ENCODE measurements at places on chromosomes 11 and 22. TPM values are rescaled to one million over a fixed set of nuclear protein-coding genes. Genes with fewer than 3 reads are reported as not detected.

SCGB1C1 gene
- total RNA-seq: not detected

PANX3 gene
- not detected for total RNA-seq

DNA sequence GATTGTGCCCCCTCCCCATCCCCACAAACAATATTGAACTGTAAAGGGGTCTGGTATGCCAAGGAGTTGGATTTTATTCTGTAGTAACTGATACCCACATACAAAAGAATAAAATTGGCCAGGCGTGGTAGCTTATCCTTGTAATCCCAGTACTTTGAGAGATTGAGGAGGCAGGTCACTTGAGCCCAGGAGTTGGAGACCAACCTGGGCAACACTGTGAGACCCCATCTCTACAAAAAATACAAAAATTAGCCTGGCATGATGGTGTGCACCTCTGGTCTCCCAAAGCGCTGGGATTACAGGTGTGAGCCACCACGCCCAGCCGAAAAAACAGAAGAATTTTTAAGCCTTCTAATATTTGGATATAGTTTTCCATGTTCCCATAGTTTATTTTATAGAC is 4.2 kb upstream of the GLB1L3 start:
- DNase-seq: no peak
- H3K36me3 ChIP-seq: no peaks in the 10 kb centered on the region
- no peaks in the 10 kb centered on the region for H3K27me3 ChIP-seq
- H3K4me1 ChIP-seq: no peaks in the 10 kb centered on the region
- no peak overlapping the region for H3K4me3 ChIP-seq

DNA sequence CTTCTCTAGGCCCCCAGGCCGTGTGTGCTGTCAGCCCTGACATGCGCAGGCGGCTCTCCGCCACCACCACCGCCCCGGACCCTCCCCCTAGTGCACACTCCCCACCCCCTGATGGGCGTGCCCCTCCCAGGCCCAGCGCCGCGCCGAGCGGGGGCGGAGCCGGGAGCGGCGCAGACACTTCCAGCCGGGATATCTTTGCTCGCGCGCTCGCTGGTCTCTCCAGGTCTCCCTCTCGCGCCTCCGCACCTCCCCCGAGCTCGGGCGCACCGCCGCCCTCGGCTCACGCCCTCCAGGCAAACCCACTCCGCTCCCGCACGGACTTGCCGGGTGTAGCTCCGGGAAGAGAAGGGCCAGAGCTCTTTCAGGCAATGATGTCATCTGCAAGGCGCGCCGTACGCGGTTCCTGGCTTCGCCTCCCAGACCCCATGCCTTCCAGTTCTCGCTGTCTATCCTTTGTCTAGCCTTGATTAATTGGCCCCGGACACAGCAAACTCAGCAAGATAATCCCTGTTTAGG is at the start of gene SCN3B:
SCN3B (minus strand) TSS at position 59 of the 516 bp plus-strand sequence. CDS start 823 bp downstream, outside the sequence.
- H3K27ac ChIP-seq: no peak within 1 kb of the TSS
- no peaks in the 10 kb centered on the region for H3K36me3 ChIP-seq
- no peaks in the 10 kb centered on the region for H3K4me1 ChIP-seq
- H3K4me3 ChIP-seq: no peak within 1 kb of the TSS

GRCh38 chr11:44267750-44268613 is 42.0 kb downstream of the ALX4 start:
- H3K27ac ChIP-seq: no peak overlapping the region
- no peaks in the 10 kb centered on the region for H3K4me1 ChIP-seq
- H3K27me3 ChIP-seq: no peaks in the 10 kb centered on the region

GRCh38 chr11:71129624-71130023 is 122.8 kb downstream of the SHANK2 start:
- no peaks in the 10 kb centered on the region for H3K27me3 ChIP-seq
- H3K36me3 ChIP-seq: no peaks in the 10 kb centered on the region
- no peak overlapping the region for H3K4me3 ChIP-seq
- no peak for DNase-seq
- H3K4me1 ChIP-seq: no peaks in the 10 kb centered on the region
- H3K27ac ChIP-seq: no peak overlapping the region

DNA sequence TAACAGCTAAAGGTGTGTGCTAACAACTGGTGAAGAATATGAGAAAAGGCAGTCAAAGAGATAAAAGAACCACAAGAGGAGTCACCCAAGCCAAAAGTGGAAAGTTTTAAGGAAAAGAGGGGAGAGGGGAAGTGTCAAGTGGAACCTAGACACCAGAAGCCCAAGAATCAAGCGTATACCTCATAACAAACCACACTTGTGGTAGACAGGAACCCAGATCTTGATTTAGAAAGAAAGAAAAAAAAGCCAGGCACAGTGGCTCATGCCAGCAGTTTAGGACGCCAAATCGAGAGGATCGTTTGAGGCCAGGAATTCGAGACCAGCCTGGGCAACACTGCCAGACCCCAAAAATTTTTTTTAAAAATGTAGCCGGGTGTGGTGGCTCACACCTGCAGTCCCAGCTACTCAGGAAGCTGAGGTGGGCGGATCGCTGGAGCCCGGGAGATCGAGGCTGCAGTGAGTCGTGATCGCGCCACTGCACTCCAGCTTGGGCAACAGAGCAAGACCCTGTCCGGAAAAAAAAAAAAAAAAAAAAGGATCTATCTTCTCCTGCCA is 877 bp downstream of the SLC25A17 start:
- peaks cover 34% of the 10 kb centered on the region for H3K4me1 ChIP-seq
- peaks cover 17% of the 10 kb centered on the region for H3K36me3 ChIP-seq
- H3K27me3 ChIP-seq: no peaks in the 10 kb centered on the region
- peak overlapping the region; percentile 56 for H3K27ac ChIP-seq
- peak overlapping the region; percentile 99 for H3K4me3 ChIP-seq
- no peak for DNase-seq

- no peaks in the 10 kb centered on the region for H3K27me3 ChIP-seq
- H3K4me1 ChIP-seq: no peaks in the 10 kb centered on the region
- H3K4me3 ChIP-seq: no peak overlapping the region
- no peak overlapping the region for H3K27ac ChIP-seq
- no peak for DNase-seq
Measured at GRCh38 chr11:61011950-61012736, 40.7 kb downstream of the CD6 start.

DNA sequence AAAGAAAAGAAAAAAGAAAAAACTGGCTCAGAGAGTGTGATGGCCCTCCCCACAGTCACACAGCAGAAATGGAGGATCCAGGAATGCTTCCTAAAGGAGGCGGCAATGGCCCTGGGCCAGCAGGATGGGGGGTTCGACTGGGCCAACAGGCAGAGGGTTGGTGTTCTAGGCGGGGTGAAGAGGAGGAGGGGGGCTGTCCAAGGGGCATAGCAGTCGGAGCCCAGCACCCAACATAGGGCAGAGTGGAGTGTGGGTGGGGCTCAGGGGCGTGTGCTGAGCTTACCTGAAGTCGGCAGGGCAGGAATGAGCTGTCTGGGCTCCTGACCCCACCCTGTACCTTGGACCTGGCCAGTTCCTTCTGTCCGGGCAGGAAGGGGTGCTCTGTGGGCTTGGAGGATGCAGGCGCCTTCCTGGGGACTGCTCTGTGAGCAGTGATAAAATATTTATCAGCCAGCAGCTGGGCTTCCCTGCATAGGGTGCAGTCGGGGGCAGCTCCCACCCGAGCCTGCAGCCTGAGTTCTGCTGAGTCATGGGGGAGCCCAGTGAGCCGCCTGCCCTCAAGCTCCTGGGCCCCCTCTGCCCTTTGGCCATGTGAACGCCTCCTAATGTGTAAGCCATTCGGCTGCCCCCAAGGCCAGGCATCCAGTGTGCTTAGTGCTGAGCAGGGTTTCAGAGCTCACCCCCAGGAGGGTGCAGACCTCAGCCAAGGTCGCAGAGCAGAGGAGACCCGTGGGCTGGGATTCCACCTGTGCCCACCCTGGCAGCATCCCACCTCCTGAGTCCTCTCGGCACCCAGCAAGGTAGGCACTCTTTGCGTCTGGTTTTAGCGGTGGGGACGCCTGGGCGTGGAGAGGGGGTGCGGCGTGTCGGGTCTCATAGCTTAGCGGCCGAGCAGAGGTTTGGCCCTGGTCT is 25.3 kb upstream of the PRR5 start:
- H3K36me3 ChIP-seq: no peaks in the 10 kb centered on the region
- H3K27me3 ChIP-seq: no peaks in the 10 kb centered on the region
- no peaks in the 10 kb centered on the region for H3K4me1 ChIP-seq

GRCh38 chr11:33696411-33696810 is 4.2 kb downstream of the C11orf91 start:
- H3K27ac ChIP-seq: no peak overlapping the region
- DNase-seq: no peak
- peaks cover 4% of the 10 kb centered on the region for H3K27me3 ChIP-seq
- peaks cover 6% of the 10 kb centered on the region for H3K4me1 ChIP-seq

DNA sequence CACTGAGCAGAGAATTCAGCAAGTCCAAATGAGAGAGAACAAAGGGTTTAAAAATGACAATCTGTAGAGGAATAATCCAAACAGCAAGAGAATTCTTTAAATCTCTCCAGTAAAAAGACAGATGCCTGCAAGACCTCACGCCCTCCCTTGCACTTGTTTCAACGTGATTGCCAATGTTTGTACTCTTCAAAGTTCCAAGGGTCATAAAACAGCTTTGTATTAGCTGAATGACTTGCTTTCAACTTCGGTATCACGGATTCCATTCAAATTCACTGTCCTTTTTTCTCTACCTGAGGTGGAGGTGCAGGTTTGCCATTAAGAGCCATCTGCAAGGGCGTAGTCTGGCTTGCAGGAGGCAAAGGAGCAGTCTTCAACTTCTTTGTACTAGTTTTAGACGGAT is 41.1 kb upstream of the CHRNA10 start:
- H3K4me3 ChIP-seq: no peak overlapping the region
- H3K4me1 ChIP-seq: no peaks in the 10 kb centered on the region
- H3K27me3 ChIP-seq: no peaks in the 10 kb centered on the region
- no peak for DNase-seq

GRCh38 chr11:116698080-116698479 is 74.7 kb downstream of the BUD13 start:
- H3K27me3 ChIP-seq: no peaks in the 10 kb centered on the region
- no peak for DNase-seq
- H3K4me1 ChIP-seq: no peaks in the 10 kb centered on the region
- no peaks in the 10 kb centered on the region for H3K36me3 ChIP-seq
- H3K27ac ChIP-seq: no peak overlapping the region

- H3K36me3 ChIP-seq: peaks cover 38% of the 10 kb centered on the region
- no peaks in the 10 kb centered on the region for H3K4me1 ChIP-seq
- no peak overlapping the region for H3K4me3 ChIP-seq
Measured at GRCh38 chr11:72665911-72666472, 8.2 kb downstream of the PDE2A start.

GRCh38 chr11:61697078-61697502 is 16.9 kb downstream of the DAGLA start:
- no peak overlapping the region for H3K4me3 ChIP-seq
- no peaks in the 10 kb centered on the region for H3K36me3 ChIP-seq
- no peaks in the 10 kb centered on the region for H3K4me1 ChIP-seq
- DNase-seq: no peak
- no peaks in the 10 kb centered on the region for H3K27me3 ChIP-seq

DNA sequence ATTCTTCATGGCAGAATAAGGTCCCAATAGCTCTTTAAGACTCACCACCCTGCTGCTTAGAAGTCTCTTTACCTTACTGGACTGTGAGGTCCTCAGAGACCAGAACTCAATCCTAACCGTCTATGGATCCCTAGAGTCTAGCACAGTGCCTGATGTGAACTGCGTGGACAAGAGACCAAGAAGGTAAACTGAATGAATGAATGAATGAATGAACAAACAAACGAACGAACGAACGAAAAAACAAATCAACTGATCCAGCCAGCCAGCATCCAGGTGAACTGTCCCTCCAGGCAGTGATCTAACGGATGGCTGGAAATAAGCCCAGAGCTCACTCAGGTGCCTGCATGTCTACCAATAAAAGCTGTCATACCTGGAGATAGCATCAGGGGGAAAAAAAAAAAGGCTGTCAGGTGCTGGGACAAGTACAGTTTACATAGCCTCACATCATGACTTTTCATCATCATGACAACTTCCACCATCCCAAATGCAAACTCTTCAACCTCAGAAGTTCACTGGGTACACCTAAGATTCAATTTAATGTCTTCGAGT is 59.8 kb downstream of the PACSIN2 start:
- no peaks in the 10 kb centered on the region for H3K27me3 ChIP-seq
- H3K27ac ChIP-seq: no peak overlapping the region
- H3K36me3 ChIP-seq: no peaks in the 10 kb centered on the region
- DNase-seq: no peak
